NCI-H526 treated with DMSO at 0.1 percent for 48 hours (cell line): ENCODE measurements at places on chromosomes 1 and 21.

DNA sequence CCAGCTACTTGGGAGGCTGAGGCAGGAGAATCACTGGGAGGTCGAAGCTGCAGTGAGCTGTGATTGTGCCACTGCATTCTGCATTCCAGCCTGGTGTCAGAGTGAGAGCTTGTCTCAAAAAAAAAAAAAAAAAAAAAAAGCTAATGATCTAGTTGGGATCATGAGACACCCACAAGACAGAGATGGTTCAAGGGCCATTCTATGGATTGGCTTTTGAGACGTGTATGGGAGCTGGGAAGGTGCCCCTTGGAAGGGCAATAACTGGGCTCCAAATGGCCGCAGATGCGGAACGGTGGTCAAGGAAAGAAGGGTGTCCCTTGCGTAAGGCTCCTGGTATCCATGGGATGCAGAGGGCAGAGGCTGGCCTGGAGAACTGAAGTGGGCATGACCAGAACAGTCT is 6.8 kb upstream of the ADAM15 start:
- DNase-seq, result no peak

DNA sequence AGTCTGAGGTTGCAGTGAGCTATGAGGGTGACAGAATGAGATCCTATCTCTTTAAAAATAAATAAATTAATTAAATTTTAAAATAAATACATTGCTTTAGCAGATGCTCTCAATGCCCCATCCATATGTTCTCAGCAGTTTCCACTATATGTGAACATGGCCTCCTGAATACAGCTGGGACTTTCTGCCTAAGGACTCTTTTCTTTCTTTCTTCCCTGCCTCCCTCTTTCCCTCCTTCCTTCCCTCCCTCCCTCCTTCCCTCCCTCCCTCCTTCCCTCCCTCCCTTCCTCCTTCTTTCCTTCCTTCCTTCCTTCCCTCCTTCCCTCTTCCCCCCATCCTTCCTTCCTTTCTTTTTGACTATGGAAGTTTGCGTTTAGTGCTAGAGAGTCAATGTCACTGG is 10.2 kb upstream of the GRIK1 start:
- no peak for DNase-seq

DNA sequence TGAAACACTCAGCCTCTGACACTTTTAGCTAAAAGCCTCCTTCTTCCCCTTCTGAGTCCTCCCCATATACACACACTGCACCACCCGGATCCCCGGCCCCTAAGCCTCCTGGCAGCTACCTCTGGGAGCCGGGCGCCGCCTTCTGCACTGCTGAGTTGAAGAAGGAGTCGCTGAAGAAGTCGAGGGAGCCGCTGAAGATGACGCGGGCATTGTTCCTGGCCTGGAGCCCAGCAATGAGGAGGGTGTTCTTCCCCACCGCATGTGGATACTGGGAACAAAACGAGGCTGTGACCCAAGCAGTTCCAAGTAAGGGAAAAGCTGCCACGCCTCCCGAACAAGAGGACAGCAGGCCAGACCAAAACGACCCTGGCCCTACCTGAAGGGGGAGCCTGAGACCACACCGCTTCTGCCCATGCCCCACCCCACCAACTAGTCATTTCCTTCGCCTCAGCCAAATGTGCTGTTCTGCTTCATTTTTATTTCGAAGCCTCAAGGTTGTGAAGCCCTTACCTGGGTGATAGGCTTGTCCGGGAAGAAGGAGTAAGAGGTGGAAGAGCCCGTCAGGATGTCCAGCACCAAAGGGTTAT is 7.0 kb downstream of the DDOST start:
- DNase-seq, result no peak

DNA sequence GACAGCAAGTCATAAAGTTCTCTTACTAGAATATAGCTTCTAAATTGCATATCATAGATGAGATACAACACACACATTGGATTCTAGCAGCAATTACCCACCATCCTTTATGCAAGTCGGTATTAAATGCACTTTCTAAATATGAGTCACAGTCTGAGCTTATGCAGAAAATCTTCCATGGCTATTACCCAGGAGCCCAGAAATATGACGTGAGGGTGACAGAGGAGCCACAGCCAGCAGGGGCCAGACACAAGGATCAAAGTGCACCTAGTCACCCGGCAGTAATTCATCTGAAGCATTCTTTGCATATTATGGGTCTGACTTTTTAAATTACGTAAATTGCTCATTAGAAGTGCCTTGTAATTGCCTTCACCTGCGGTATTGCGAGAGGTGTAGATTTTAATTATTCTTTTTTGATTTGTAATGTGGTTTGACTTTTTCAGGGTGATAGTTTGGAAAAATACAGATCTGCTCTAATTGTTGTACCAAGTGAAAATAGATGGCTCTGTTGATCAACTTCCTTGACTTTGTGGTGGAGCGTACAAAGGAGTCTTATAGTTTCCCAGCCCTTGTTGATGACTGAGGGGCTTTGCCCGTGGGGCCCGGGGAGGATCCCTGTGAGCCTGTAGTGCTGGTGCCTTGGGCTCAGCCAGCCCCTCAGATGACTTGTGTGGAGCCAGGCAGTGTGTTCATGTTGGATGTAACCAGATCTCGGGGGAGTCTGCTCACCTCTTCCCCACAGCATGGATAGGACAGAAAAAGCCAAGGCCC is 470.0 kb upstream of the VAMP3 start:
- no peak for DNase-seq

DNA sequence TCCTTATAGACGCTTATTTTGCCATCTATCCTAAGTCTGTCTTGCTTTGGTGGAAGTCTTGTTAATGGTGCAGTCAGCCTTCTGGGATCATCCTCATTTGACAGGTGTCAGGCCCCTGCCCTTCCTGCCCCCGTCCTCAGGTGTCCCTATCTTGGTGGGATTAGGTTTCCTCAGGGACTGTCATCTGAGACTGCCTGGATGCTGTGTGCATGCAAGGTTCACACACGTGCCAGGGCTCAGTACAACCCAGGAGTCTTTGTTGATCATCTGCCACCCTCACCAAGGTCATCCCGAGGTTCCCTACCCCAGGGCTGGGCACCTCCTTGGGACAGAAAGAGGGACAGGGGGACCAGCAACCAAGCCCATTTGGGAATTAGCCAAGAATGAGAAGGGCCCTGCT is 18.0 kb downstream of the PADI2 start:
- DNase-seq, result no peak

- no peak for DNase-seq
Observed at GRCh38 chr1:158328426-158328825, 2.9 kb downstream of the CD1B start.

- DNase-seq, result no peak
Observed at GRCh38 chr1:229778794-229779193, 152.7 kb downstream of the URB2 start.

GRCh38 chr21:42193131-42193671 is 25.7 kb upstream of the ABCG1 start:
- DNase-seq, result no peak

DNA sequence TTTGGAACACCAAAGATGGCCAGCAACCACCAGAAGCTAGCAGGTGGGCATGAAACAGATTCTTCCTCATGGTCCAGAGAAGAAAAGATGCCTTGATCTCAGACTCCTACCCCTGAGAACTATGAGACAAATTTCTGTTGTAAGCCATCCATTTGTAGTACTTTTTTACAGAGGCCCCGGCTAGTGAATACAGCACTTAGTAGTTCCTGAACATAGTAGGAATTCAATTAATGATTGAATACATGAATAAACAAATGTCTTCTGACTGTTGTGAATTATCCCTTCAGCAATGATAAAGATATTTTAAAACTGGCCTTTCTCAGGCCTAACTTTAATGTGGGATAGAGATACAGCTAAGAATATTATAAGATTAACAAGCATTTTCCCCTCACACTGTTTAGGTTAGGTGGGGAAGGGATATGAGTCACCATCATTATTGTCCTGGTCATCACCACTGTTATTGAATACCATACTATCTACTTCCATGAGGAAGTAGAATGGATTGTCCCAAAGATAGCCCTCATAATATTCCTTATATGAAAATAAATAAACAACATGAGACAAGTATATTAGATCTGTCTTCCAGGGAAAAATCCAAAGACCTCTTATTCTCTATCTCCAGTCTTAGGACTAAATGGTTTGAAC is 51.4 kb downstream of the ADCY10 start:
- no peak for DNase-seq

- no peak for DNase-seq
Observed at GRCh38 chr1:162360237-162360873, 16.3 kb downstream of the SPATA46 start.
